ENCODE measurements at places on chromosomes 4 and X.

DNA sequence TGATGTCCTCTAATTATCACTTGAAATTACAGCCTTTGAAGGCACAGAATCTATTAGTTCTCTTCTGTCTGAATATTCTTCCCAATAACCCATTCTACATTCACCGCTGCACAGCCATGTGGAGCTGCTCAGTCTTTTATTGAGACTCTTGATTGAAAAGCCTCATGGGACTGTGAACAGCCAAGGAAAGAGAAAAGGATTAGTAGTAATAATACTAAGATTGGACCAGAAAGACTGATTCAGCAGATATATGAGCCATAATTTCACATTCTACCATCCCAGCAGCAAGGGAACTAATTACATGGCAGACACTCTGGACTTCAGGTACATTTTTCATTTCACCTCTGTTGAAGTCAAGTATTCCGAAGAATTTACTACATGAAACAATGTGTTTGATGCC lies 2471.7 kb downstream of the ARAP2 start:
- no peak for DNase-seq

DNA sequence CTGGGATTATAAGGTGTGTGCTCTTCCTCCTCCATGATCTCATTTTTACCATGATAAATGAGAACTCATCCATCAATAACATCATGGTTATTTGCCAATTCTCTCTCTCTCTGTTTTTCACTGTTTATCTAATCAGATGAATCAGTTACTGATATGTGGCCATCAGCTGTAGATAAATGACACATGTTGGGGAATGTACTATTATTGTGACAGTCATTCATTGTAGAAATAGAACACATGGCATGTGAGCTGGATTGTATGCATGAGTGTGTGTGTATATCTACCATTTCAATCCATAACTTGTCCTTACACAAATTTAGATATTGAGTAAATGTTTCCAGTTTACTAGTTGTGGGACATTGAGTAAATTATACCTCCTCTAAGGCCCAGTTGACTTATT lies 53.0 kb downstream of the OSTC start:
- no peak for DNase-seq

DNA sequence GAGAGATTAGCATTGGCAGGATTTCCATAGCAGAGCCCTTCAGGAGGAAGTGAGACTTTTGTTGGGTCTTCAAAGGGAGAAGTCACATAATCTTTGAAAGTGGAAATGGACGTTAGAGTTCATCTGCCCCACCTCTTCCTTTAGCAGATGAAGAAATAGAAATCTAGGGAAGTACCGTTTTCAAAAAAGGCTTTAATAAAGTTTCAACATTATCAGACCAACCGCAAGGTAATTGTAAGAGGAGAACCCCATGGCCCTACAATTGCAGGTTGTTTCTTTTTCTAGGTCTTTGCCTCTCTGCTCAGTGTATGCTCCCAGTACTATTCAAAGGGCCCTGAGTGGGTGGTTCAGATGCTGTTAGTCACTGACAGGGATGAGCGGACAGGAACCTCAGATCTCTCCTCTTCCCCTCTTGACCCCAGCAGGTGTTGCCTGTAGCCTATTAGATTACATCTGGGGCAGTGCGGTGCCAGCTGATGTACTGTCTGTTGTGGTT lies 48.6 kb upstream of the AP1S2 start:
- no peak for DNase-seq

GRCh38 chrX:132664273-132664672 lies 175.4 kb upstream of the MBNL3 start:
- DNase-seq: no peak

DNA sequence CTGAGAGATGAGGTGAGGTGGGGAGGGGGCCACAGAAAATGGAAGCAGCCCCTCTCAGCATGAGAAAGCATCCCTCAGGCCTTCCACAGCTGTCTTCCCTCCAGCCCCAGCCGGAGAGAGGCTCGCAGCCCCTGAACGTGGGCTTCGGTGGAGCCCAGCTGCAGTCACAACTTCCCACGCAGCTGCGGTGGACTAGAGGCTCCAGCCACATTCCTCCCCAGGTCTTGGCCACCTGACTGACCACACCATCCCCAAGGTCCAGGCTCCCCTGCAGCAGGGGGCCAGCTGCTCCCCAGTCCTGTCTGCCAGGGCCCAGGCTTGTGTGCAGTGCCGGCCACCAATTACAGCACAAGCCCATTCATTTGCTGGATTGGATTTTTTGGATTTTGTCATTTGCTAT lies 212.3 kb upstream of the BCOR start:
- no peak for DNase-seq

- no peak for DNase-seq
Observed at GRCh38 chr4:84965553-84966381, 723 bp downstream of the WDFY3 start.
